GM18507 (cell line): ENCODE measurements at places on chromosomes 1 and 21.

GRCh38 chr1:162200096-162200847, 130.8 kb downstream of the NOS1AP start:
- DNase-seq, result no peak

- DNase-seq, result no peak
Observed at GRCh38 chr1:36223381-36223995, 755 bp upstream of the THRAP3 start.

DNA sequence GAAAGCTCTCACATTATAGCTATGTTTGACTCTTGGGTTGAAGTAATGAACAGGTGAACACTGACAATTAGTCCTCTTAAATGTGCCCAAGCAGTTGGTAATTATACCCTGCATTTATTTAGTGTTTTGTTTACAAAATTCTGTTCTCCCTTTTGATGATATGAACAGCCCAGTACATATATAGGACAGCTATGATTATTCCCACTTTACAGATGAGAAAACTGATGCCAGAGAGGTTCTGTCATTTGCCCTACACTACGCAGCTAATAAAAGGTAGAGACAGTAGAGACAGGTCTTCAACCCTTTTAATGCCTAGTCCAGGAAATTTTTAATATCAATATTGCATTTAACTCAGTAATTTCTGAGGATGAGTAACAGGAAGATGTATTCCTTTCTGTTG, 46.1 kb upstream of the DNAJC6 start:
- DNase-seq, result no peak

DNA sequence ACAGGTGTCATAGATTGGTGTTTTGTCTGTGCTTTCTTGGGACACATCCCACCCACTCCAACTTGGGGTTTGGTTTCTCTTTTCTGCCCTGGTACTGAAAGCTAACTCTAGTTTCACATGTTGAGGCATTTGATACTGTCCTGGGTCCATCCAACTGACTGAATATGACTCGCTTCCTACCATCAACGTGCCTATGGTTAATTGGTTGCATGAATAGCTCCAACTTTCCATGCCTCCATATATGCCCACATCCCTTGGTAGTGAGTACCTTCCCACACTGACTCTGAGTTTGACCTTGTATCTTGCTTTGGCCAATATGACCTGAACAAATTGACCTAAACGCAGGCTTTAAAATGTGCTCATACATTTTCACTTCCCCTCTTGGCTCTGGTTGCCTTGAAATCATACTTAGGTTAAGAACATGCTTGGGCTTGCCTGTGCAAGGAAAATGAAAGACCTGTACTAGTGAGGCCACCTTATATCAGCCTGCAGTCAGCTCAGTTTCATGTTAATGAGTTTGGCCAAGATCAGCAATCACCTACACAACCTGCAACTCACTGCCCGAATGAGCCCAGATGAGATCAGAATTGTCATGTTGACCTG, 81.0 kb upstream of the KCNK2 start:
- no peak for DNase-seq

DNA sequence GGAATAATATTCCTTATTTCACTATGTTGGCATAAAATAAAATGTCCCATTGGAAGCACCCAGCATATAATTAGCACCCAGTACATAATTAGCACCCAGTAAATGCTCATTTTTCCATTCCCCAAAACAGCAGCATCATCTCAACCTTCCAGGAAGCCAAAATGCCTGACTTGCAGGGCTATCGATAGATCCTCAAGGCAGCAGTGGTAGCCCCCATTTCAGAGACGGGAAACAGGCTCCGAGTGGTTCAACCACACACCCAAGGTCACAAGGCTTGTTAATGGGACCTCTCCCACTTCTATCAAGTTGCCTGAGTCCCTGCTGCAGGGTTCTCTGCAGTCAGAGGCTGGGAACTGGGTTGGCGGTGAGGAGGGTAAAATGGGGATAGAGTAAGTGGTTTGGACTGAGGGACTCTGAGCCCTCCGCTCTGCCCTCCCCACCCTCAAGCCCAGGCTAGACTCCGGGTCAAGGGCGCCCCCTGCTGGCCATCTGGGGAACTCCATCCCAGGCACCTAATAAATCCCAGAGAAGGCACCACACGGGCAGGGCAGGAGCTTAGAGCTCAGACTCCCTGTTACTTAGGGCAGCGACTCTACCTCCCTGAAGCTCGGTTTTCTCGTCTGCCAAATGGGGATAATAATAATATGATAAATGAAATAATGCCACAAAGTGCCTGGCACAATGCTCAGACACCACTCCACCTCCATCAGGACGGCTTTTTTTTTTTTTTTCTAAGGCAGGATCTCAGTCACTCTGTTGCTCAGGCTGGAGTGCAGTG, 21.9 kb upstream of the LAPTM5 start:
- peak; percentile 65 for DNase-seq

- DNase-seq, result no peak
Observed at GRCh38 chr1:209883341-209883971, 54.6 kb upstream of the SYT14 start.

- DNase-seq, result no peak
Observed at GRCh38 chr1:7684132-7684531, 87.0 kb upstream of the VAMP3 start.

GRCh38 chr1:67213164-67213563, 46.9 kb downstream of the IL23R start:
- no peak for DNase-seq

DNA sequence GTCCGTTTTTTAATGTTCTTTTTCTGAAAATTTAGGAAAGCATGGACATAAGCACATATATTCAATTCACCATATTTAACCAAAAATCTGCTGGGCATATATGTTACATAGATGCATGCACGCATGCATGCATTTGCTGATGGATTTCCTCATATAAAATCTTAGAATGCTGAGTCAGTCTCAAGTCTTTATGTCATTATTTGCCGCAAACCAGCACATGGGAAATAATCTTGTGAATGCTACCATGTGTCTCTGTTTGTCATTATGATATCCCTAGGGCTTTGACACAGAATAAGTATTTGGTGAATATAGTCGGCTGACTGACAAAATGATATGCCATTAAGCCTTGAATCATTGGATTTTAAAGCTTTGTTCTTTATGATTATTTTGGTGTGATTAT, 776.5 kb downstream of the KCNT2 start:
- DNase-seq, result no peak

DNA sequence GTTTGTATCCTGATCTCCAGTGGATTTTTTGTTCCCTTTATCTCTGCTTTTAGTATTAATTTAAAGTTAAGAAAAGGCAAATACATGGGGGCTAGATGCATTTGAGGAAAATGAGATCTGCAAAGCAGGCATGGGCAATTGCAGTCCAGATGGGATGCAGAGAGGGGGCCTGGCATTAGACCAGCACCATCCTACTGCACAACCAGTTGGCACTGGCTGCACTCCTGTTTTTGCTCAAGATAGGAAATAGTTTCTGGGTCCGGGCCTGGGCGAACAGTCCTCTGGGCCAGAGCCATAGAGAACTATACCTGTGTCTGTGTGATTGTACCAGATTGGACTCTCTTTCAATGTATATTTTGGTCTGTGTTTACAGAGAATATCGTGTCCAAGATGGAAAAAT, 34.0 kb upstream of the LEPR start:
- no peak for DNase-seq

GRCh38 chr1:23727362-23727811, 15.9 kb upstream of the ELOA start:
- no peak for DNase-seq

GRCh38 chr1:14323568-14324247, 274.8 kb upstream of the KAZN start:
- DNase-seq, result no peak

- no peak for DNase-seq
Observed at GRCh38 chr1:168623831-168624230, 47.4 kb downstream of the XCL1 start.

- no peak for DNase-seq
Observed at GRCh38 chr21:36699546-36700294, 805 bp downstream of the SIM2 start.
